Globus pallidus (tissue), 1 donor: ENCODE measurements at places on chromosomes 7 and 10.

DNA sequence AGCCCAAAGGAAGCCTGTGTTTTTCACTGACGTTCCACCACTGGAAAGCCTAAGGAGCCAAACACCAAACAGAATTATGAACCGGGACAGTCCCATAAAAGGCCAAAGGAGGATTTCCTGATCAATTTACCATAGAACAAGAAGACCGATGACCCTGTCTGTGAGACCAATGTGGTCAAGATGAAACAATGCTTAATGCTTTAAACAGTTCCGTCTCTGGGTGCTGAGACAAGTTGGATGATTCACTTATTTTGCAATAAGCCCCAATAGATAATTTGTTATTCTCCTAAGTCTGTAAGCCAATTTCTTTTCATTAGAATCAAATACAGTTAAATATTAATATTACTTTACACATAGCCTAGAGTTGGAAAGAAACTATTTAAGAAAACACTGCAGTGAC lies 134.9 kb downstream of the MICU1 start:
- DNase-seq: no peak

GRCh38 chr10:122494833-122495232 lies 33.5 kb downstream of the HTRA1 start:
- DNase-seq: peak; percentile 49

DNA sequence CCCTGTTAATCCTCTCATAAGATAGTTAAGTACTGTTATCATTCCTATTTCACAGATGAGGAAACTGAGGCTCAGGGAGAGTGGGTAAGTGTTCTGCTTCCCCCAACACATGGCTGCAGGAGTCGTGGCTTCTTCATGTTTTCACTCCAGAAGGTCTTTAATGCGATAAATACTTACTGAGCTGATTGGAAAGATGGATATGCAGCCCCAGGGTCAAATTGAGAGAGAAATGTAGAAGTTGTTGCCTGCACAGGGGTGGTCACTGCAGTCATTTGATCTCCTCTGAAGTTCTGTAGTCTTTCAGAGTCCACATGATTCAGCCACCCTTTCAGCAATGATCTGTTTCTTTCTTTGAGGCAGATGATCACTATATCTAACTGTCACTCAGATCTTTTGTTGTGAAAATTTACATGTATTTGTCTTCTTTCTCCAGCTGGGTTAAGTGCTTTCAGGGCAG lies 29.3 kb downstream of the CRCP start:
- no peak for DNase-seq

DNA sequence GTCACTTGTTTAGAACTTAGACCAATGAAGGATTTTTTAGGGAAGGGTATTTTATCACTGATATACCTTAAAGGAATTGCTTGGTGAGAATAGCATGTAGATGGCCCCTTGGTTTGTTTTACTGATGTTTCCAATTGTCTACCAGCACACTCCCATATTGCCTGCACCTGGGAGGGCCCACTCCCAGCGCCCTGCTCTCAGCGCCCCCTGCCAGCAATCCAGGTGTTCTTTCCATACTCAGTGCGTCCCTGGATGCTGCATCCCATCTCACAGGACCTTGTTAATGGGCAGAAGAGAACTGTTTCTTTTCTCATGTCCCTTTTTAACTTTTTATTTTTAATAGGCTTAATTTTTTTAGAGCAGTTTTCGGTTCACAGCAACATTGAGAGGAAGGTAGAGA lies 24.1 kb upstream of the SFRP5 start:
- no peak for DNase-seq

DNA sequence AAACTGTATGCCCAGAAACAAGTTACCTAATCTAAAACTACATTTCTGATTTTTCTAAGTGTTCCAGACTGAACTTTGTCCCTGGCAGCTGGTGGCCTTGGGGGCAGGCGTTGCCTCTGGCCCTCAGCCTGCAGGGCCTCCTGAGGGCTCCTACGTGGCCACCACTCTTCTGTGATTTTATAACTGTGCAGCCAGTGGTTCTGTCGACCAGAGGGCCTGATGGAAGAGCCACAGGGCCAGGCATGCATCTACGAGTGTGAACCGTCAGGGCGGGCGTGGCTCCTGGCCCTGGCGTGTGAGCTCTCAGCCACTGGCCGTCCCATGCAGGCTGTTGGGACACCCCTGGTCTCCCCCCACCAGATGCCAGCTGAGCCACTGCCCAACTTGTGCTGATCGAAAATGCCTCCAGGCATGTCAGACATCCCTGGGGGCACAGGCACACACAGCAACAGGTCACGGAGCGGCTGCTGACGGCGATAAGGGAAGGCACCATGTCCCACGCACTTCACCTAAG lies 173.4 kb downstream of the ZMYND11 start:
- no peak for DNase-seq

DNA sequence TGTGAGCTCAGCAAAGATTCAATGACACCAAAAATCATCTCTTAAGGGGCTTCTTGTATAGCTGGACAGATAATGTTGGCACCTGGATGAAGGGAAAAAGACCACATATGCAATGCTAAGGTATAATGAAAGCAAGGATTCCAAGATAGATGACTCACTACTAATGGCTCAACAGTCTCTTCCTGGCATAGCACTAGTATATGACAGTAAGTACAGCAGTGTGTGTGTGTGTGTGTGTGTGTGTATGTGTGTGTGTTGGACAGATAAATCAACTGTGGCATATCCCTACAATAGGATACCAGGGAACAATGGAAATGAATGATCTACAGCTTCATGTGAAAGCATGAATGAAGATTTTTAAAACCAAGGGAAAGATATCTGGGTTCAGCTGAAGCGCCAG lies 257.1 kb downstream of the SFMBT2 start:
- DNase-seq: no peak

DNA sequence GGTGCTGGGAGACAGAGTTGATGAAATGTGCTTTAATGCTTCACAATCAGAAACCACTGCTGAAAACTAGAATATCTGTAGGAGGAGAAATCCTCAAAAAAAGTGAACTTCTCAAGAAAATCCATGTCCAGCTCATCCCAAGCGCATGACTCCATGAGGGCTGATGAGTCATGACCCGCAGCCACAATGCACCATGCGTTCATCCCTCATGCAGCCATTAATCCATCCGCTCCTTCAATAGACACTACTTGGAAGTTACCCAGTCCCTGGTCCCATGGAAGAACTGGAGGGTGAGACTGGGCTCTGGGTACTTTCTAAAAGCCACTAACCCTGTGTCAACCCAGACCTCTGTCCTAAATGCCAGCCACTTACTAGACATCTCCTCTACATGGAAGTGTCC lies 24.4 kb downstream of the TMEM273 start:
- DNase-seq: no peak

- DNase-seq: no peak
Measured at GRCh38 chr10:13231190-13231589, 3.0 kb downstream of the UCMA start.

DNA sequence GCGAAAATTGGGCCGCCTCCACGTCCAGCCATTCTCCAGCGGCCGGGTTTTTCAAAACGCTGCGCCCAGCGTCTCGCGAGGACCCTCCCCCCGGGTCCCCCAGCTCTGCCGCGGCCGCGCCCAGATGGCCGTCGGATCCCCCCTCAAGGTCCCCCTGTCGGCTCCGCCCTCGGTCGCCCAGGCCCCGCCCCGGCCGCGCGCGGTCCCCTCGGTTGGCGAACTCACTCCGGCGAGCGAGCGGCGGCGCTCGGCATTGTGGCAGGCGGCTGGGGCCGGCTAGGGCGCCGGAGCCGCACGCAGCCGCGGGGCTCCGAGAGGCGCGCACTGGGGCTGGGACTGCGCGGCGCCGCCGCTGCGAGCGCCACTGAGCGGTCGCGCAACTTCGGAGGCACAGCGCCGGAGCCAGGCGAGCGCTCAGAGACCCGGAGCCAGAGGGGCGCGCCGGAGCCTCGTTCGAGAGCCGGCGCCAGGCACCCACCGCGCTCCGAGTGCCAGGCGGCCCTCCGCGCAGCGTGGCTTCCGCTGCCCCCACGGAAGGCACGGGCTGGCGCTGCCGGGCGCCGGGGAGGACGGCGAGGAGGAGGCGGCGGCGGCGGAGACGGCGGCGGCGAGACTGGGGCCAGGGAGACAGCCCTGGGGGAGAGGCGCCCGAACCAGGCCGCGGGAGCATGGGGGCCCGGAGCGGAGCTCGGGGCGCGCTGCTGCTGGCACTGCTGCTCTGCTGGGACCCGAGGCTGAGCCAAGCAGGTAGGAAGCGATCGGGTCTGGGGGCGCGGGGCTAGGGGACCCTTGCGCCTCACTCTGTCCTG lies at the start of gene UNC5B:
Gene UNC5B, plus strand, starts transcription at position 253 of the 809 bp plus-strand sequence. Its CDS starts 416 bp downstream, at position 669.
- DNase-seq: peak; percentile 90
